ENCODE measurements at places on chromosomes 7 and 10.

- no peak for DNase-seq
These were observed 92.5 kb upstream of the INHBA start for GRCh38 chr7:41795276-41795833.

DNA sequence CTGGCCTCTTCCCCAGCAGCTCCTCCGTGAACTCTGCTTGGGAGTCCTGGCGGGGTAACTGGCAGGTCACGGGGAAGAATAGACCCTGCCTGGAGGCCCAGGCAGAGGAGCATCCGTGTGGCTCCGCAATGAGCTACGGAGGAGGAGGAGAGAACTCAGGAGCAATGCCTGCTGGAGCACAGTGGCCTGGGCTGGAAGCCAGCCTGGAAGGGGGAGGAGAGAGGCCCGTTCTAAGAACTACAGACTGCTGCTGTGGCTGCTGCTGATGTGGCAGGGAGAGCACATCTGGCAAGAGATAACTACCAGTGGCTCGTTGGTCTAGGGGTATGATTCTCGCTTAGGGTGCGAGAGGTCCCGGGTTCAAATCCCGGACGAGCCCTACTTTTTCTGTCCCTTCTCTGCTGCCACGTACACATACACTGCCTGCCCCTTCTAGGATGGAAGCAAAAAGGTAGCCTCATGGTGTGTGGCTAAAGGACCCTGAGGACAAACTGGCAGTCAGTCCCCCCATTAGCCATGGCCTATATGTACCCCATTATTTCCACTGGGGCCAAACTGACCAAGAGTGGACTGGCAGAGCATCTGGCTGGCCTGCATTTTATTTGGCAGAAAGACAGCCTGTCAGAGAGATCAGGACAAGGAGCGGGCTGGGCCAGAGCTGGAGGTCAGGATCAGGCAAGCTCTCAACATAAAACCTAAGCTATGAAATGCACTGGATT lies 7.7 kb upstream of the OPN1SW start:
- peak; percentile 48 for DNase-seq

DNA sequence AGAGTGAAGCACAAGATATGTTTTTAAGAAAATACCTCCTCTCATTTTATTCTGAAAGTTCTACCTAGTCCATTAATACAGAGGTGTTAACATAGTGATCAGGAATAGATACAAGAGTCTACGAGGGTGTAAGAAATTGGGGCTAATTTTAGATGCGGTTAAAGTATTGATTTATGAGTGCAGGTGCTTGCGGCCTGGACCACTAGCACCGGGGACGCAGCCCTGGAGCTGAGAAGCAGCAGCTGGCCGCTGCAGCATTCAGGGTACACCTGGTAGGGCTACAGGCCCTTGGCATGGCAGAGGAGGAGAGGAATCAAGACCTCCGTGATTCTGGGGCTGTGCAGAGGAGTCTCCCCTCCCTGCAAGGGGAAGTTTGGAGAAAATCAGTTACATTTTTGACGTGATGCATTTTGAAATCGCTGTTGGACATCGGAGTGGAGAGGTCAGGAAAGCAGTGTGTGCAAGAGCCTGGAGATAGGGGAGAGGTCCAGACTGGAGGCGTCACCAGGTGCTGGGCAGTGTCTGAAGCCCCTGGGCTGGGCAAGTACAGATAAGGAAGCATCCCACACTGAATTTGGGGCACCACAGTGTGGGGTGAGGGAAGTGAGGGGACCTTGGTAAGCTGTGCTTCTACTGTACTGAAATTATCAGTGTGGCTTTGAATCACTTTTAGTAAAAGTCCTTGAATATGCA lies 112.3 kb downstream of the VWC2 start:
- no peak for DNase-seq

- DNase-seq = no peak
These were observed 95.0 kb downstream of the DGKB start for GRCh38 chr7:14807507-14807906.

- no peak for DNase-seq
These were observed 328.4 kb upstream of the C7orf33 start for GRCh38 chr7:148261996-148262688.

- DNase-seq = peak; percentile 7
These were observed 5.9 kb upstream of the LGI1 start for GRCh38 chr10:93751832-93752231.

- DNase-seq = peak; percentile 95
These were observed 609 bp downstream of the SGPL1 start for GRCh38 chr10:70816220-70816894.

GRCh38 chr10:123795846-123796590 lies 95.6 kb downstream of the CPXM2 start:
- no peak for DNase-seq

- no peak for DNase-seq
These were observed 35.1 kb downstream of the RNF32 start for GRCh38 chr7:156675721-156676120.

DNA sequence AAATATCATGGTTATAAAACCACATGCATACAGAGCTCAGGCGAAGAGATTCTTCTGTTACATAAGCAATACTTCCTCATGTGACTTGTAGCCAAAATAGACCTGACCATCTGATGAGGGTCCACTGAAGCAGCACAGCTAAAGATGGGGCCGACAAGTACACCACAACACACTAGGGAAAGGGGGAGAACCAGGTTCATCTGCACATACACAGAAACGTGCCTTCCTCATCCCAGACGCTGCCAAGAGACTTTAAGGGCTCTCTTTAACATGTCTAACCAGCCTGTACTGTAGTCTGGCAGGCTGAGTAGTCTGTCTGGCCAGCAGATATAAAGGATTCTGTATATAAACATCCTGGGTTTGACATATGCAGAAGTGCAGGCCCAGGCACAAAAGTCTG lies 30.3 kb downstream of the ERCC6 start:
- DNase-seq = no peak

DNA sequence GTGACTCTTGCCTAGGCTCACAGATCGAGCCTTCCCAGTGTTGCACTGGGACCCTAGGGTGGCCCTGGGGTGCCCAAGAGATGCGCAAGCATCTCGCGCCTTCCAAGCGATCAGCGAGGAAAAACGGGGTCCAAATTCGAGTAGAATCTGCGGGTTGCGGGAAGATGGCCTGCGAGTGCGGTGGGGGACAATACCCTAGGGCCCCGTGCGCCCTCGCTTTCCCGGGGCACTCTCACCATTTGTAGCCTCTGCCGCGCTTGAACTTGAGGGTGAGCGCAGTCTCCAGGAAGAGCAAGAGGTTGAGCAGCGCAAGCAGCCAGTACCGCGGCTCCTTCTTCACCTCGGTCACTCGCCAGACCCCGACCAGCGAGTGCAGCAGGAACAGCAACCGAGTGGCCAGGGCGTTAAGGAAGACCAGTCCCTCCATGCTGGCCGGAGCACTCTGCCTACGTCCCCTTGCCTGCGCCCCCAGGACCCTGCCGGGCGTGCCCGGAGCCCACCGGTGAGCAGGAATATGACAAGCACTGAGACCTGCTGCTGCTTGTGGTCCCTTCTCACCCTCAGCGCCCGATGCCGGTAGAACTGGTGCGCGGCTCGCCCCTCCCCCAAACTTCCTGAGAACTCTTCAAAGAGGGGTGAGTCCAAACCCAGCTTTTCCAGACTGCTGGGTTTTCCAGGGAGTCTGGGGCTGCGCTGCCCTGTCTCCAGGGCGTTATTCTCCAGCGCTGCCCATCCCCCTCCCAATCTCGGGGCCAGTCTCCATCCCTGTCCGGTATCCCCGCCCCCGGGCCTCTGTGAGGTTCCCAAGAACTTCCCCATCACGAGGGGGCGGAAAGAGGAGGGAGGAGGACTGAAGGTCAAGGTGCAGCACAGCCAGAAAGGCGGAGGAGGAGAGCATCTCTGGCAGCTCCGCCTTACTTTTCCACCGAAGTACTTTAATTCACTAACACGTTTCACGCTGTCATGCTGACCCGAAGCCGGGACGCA lies at the start of gene TMEM26:
Gene TMEM26, minus strand, starts transcription at position 727 of the 987 bp plus-strand sequence. Its CDS starts 300 bp downstream, at position 427.
- DNase-seq = no peak

DNA sequence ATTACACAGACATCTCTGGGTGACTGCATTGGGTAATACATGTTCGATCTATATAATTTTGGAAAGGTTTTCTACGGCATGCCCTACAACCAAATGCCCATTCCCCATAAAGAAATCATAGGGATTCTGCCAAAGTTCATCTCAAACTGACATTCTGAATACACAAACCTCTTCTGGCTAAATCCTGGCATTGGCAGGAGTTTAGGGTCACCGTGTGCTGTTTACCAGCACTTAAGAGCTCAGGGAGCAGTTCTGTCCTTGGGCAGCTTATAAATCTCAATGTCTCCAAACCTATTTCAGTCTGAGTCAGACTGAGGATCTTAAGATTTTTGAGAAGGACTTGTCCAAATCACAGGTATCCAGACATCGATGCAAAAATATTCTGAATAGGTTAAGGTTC lies 809.6 kb upstream of the LRRN3 start:
- DNase-seq = no peak

- DNase-seq = no peak
These were observed 106.3 kb downstream of the NT5C2 start for GRCh38 chr10:103086799-103087198.

GRCh38 chr7:135075716-135076115 lies 72.2 kb upstream of the TMEM140 start:
- no peak for DNase-seq

DNA sequence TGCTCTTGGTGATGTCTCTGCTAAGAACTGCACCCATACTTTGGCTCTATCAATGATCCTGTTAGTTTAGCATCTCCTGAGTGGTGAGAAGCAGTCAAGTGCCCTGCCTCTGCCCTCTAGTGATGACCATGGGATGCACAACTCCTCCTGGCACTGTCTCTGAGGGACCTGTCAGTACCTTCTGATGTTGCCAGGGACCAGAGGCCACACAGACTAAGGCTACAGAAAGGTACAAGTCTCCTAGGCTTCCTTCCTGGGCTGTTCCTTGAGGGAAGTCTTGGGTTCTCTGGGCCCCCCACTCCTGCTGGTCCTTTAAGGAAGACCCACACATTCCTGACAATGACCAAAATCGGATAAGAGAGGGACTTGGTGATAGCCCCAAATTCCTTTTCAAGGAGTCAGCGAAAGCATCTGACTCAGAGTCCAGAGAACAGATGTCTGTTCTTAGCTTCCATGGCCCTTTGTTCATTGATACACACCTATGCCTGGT lies 15.3 kb downstream of the NKX2-3 start:
- DNase-seq = peak; percentile 55

DNA sequence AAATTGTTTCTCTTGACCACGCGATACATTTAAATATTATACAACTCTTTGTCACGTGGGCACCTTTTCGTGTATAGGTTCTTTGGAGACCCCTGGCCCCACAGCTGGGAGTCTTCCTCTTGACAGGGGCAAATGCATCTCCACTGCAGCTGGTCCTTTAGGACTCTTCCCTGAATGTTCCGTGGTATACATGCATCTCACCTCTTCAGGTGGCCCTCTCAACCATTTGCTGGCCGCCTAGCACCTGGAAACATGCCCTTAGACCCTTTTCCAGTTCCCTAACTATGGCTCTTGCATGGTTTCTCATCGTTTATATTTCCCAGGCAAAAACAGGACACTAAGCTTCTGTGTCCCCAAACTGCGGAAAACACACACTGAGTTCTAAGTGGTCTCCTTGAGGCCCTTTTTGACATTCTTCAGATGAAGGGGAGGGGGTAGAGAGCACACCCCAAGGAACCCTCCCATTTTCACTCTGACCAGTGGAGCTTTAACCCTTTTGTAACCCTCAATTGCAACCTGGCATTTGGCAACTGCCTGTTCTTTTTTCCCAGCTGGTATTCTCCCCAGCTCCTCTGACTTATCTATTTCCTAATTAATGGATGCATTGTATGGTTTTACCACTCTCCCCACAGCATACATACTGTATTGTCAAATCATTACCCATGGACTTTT lies 20.6 kb downstream of the HNRNPA2B1 start:
- no peak for DNase-seq

GRCh38 chr7:110534241-110534931 lies 556.5 kb upstream of the LRRN3 start:
- DNase-seq = peak; percentile 92

- no peak for DNase-seq
These were observed 434.4 kb downstream of the AUTS2 start for GRCh38 chr7:70032649-70033048.

DNA sequence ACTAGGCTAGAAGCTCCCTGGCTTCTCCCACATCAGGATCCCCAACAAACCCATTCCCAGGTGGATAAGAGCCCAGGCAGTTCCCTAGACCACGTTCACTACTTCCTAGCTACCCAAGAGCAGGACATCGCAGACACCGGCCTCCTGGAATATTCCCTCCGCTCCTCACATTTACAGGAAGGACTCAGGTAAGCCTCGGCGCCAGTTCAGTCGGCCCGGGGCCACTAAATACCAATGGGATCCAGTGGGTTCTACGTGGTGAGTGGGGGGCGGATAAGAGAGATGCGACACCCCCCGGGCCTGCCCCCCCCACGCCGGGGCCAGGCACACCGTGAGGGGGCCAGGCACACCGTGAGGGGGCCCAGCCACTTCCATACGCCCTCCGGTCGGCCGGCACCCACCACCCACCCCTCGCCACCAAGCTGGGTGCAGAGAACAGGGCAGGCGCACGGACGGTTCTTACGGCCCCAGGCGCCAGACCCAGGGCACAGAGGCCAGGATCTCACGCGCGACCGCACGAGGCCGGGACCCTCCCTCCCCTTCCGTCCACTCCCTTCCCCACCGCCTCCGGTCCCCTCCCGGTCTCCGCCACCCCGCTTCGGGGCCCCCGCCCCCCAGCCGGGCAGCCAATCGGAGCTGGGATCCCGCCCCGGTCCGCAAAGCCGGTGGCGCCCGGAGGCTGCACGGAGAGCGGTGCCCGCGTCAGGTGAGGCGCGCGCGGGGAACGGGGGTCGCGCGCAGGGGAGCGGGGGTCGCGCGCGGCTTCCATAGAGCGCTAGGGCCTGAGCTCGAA lies at the start of gene BLVRA:
Gene BLVRA, plus strand, starts transcription at position 652 of the 793 bp plus-strand sequence. CDS start 12,479 bp downstream, outside the sequence.
- DNase-seq = peak; percentile 35

GRCh38 chr10:70253878-70254765 lies 20.9 kb upstream of the PPA1 start:
- DNase-seq = peak; percentile 77

DNA sequence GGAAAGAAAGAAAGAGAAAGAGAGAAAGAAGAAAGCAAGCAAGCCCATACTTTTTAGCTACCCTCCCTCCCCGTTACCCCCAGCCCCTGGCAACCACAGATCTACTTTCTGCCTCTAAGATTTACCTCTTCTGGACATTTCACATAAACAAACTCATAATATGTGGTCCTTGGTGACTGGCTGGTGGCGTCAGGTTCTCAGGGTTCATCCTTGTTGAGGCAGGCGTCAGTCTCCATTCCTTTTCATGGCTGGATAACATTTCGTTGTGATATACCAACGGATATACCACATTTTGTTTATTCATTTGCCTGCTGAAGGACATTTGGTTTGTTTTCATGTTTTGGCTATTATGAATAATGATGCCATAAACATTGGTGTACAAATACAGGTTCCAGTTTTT lies 30.5 kb downstream of the CDH23 start:
- DNase-seq = no peak
